Activated CD4-positive, alpha-beta T cell treated with anti-CD3 and anti-CD28 coated beads, Interleukin-10, Interleukin-2, amounts not matched to agents 100 ng/mL and 50 ng/mL, durations not matched to agents 16 hours and 8 hours (primary cell): ENCODE measurements at places on chromosomes 4 and X.
A peak's percentile ranks its signal among the peaks of the same experiment; 100 is the strongest.

GRCh38 chrX:2967998-2968909 lies 38.1 kb upstream of the ARSH start:
- peak; percentile 39 for DNase-seq

DNA sequence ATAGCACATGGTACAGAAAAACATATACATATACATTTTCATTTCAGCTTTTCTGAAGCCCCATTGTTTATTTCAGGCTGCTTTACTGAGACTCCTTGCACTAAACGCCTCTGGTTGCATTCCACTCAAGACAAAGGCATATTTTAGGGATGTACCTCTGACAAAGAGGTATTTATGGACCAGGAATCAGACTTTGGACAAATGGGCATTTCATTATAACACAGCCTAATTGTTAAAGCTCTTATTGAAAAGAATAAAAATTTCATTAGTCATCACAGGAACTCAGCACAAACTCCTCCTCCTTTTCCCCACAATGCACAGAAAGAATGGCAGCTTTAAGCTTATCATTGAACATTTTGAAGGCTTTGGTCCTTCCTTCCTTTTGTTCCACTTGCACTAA lies 62.9 kb upstream of the UGT8 start:
- no peak for DNase-seq

DNA sequence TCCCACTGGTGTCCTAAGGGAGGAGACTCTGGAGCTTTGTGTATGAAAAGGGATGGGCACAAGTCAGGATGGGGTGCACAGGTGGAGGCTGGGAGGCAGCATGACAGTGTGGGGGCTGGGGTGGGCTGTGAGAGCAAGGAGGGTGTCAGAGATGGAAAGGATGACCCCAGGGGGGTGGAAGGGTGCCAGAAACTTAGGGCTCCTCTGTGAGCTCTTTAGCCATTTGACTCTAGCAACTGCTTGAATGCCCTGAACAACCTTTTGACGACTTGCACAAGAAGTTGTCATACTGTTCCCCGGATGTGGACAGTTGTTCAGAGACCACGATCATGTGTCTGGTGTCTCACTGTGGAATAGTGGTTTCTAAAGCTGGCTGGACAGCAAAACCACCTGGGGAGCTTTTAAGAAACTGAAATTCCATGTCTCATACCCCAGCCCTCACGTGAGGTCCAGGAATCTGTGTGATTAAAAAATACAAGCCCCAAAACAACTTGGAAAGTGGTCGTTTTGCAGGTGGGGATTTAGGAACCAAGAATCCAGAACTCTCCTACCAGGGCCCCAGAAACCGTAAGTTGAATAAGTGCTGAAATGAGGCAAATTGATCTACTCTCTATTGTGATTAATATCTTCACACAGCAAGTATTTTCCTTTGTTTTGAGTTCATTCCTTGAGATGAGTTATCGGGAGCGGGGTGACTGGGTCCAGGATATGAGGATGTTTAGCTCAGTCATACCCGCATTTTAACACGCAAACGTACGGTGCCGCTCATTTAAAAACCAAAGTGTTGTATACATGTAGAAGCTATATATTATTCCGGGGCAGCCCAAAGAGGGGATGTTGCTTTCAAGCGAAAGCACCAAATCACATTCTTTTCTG lies 3.4 kb downstream of the RHOH start:
- DNase-seq = peak; percentile 95

GRCh38 chr4:141195095-141195707 lies 25.5 kb upstream of the ZNF330 start:
- DNase-seq = no peak

DNA sequence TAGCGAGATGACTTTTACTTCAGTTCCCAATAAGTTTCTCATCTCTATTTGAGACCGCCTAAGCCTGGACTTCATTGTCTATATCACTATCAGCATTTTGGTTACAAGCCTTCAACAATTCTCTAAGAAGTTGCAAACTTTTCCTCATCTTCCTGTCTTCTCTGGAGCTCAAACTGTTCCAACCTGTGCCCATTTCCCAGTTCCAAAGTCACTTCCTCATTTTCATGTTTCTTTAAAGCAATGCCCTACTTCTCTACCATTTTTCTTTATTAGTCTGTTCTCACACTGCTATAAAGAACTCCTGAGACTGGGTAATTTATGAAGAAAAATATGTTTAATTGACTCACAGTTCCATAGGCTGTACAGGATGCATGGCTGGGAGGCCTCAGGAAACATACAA lies 251.9 kb downstream of the TECRL start:
- DNase-seq = no peak

- DNase-seq = peak; percentile 13
Measured at GRCh38 chrX:3962511-3963311, 249.3 kb upstream of the PRKX start.

DNA sequence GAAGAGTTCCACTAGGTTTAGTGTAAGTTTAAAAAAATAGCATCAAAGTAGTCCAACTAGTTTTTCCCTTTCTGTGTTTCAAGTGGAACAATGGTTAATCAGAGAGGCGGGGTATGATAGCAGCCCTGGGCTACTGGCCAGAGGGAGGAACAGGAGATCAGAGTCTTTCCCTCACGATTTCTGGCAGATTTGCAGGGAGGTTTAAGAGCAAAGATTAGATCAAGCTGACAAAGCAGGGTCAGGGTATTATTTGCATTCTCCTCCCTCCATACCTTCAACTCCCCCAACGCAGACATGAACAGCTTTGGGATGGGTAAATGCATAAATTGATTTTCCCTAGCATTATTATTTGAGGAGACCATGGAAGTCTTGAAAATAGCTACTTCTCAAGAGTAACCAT lies 277.6 kb upstream of the DIAPH2 start:
- DNase-seq = no peak

GRCh38 chr4:148774134-148774533 lies 331.9 kb upstream of the NR3C2 start:
- no peak for DNase-seq

- no peak for DNase-seq
Measured at GRCh38 chr4:143183513-143184216, 1.1 kb upstream of the USP38 start.

- DNase-seq = no peak
Measured at GRCh38 chr4:159048166-159048886, 54.6 kb upstream of the RAPGEF2 start.

GRCh38 chrX:76454456-76454927 lies 27.0 kb downstream of the MAGEE1 start:
- DNase-seq = peak; percentile 30

GRCh38 chr4:56218230-56218895 lies 168.9 kb downstream of the AASDH start:
- DNase-seq = no peak

- no peak for DNase-seq
Measured at GRCh38 chrX:79365591-79365990, 1.5 kb downstream of the ITM2A start.

DNA sequence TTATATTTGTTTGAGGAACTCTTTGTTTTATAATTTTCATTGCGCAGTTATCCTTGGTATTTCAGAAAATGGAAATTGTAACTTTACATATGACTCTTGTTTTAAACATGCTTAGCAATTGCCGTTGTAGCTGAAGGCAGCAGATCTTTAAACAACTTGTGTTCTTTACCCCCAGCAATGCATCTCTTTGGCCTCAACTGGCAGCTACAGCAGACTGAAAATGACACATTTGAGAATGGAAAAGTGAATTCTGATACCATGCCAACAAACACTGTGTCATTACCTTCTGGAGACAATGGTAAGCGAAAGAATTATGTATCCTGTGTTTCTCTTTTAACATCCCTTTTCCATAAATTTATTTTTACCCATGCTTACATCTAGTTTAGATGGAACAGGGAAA lies 263.6 kb downstream of the DCTD start:
- no peak for DNase-seq

- DNase-seq = no peak
Measured at GRCh38 chrX:154658187-154658586, 4.8 kb upstream of the CTAG2 start.

GRCh38 chrX:154021131-154021611 lies 1.5 kb upstream of the IRAK1 start:
- DNase-seq = peak; percentile 38

GRCh38 chr4:174707902-174708301 lies 121.1 kb downstream of the GLRA3 start:
- DNase-seq = no peak

- DNase-seq = no peak
Measured at GRCh38 chrX:152738560-152738959, 5.0 kb downstream of the MAGEA12 start.

DNA sequence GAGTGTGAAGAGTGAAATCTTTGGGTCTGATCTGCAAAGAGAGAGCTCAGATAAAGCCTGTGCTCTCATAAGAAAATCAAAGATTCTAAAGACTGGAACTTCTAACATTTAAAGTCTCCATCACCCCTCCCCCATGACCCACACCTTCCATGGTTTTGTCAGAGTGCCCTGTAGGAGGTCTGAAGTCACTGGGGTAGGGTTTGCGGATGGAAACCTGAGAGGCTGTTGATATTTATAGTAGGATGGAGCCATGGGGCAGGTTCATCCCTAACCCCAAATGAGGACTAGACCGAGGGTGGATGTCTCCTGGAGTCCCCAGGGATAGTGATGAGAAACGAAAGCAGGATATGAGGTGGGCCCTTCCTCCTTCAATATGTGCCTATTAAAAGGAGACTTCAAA lies 28.4 kb upstream of the NLGN4X start:
- no peak for DNase-seq

DNA sequence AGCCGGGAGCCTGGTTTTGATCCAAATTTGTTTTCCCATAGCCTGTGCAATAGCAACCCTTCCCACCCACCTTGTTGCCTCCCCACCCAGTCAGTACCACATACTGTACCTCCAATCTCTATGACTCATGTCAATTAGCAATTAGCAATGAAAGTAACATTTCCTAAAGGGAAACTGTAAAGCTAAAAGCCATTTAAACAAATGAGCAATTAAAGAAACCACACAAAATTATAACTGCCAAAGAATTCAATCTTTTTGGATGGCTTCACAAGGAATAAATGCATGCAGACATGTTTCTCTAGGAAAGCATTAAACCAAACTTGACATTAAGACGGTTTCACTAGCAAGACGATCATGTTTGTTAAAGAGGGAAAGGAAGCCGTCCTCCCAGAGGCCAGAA lies 169.0 kb upstream of the MAP3K15 start:
- no peak for DNase-seq

GRCh38 chrX:93637591-93637990 lies 35.8 kb downstream of the NAP1L3 start:
- no peak for DNase-seq

DNA sequence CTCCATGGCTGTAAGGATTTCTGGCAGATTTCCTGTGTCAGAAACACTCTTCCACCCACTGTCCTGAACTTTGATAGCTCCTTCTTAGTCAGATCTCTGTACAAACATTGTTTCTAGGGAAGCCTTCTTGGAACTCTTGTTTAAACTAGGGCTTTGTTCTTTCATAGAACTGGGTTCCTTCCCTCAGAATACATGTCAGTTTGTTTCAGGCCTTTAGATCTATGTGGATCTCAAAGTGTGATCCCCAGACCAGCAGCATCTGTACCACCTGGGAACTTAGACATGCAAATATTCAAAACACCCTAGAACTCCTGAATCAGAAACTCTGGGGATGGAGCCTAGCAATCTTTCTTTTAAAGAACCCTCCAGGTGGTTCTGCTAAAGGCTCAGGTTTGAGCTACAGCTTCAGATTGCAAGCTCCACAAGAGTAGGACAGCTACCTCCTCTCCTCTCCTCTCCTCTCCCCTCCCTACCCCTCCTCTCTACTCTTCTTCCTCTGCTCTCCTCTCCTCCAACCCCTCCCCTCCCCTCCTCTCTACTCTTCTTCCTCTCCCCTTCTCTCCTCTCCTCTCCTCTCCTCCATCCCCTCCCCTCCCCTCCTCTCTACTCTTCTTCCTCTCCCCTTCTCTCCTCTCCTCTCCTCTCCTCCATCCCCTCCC lies 12.7 kb downstream of the RASSF6 start:
- DNase-seq = no peak

GRCh38 chrX:11100281-11101035 lies 10.7 kb upstream of the HCCS start:
- peak; percentile 7 for DNase-seq

DNA sequence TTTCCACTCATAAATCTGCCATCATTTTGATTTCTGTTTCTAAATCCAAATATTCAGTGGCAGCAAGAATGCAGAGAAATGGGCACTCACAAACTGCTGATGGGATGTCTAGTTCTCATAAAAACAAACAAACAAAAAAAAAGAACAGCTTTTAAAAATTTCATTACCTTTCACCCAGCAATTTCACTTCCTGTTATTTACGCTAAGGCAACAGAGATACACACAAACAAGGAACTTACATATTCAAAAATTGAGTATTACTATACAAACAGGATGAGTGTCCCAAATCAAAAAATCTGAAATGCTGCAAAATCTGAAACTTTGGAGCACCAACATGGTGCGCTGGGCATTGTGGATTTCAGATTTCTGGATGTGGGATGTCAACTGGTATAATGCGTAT lies 36.4 kb downstream of the FAT1 start:
- no peak for DNase-seq

DNA sequence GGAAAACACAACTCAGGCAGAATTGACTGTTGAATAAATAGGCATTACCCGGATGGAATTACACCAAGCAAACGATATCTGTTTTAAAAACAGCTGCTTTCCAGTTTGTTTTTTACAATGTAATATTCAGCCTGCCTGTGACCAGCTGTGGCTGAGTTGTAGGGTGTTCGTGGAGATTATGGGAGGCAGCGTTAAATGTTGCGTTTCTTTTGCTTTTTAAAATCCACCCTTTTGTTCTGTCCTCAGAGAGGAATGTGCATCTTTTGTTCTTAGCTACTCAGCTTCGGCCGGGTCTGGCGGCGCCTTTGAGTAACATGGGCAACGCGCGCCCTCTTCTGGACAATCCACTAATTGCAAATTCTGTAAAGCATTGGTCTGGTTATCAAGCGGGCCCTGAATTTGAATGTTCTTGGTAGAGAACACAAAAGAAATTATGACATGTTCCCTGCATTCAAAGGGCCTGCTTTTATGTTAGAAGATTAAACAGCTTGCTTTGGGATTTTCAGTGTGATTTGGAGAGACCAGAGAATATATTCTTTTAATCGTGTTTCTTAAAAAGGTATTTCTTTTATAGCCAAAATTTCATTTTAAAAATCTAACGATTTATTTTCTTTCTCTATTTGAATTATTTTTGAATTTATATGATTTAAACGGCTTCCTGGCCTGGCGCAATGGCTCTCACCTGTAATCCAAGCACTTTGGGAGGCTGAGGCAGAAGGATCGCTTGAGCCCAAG lies 76.3 kb upstream of the TRIM2 start:
- peak; percentile 82 for DNase-seq
